Foreskin keratinocyte (primary cell): ENCODE measurements at places on chromosomes 11 and 22. TPM values are rescaled to one million over a fixed set of nuclear protein-coding genes. Genes with fewer than 3 reads are reported as not detected.

NPAS4 gene
- not detected in 2 replicates for total RNA-seq

- DNase-seq = no peak
Measured at GRCh38 chr22:25200967-25201366, 1.3 kb downstream of the CRYBB3 start.

SYT7 gene
- 2.2 and 4.5 TPM in 2 replicates for total RNA-seq

DNA sequence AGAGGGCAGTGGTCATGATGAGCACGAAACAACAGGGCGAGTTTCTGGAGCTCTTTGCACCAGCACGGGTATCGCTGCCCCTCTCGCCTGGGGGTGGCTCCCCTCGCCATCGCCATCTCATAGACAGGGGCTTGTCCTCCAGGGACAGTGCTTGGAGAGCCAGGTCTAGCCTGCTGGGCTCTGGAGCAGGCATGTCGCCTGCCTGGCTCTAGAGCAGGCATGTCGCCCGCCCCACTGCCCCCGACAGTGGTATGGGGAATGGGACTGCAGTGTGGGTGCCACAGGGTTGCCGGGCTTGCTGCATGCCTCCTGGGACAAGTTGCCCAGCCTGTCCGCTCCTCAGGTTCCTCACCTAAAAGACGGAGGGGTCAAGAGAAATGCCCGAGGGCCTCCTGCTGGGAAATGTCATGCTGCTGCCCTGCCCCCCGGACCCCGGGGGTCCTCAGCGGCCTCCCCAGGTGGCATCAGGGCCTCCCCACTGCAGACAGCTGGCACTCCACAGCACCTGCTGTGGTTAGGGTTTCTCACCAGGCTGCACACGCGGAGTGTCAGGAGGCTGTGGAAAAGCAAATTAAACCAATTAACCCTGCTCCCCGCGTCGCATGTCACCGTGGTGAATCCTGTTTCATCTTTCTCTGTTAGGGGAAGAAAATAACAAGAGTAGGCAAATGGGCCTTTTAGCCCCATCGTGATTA is 403.0 kb downstream of the TBC1D22A start:
- DNase-seq = no peak

DNA sequence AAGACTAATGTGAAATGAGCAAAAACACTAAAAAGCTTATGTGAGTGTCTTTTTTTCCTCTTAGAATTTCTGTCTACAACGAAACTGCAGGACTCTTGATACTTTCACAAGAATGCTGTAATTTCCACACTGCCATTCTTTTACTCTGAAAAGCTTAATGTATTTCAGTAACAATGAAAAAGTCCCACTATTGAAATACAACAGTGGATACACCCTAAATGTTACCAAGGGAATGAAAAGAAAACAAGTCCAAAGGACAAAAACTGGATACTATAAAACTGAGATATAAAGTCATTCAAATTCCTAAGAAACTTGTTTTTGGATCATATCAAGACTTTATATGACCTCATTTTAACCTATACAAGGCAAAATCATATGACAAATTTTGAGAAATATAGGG is 77.4 kb downstream of the SOX6 start:
- DNase-seq = no peak
